ENCODE measurements at places on chromosomes 7 and 10. TPM values are rescaled to one million over a fixed set of nuclear protein-coding genes. Genes with fewer than 3 reads are reported as not detected.

- no peak for DNase-seq
Observed at GRCh38 chr10:31668326-31668725, 260.3 kb downstream of the ARHGAP12 start.

- no peak for DNase-seq
Observed at GRCh38 chr10:132366499-132366898, 30.5 kb upstream of the PWWP2B start.

DNA sequence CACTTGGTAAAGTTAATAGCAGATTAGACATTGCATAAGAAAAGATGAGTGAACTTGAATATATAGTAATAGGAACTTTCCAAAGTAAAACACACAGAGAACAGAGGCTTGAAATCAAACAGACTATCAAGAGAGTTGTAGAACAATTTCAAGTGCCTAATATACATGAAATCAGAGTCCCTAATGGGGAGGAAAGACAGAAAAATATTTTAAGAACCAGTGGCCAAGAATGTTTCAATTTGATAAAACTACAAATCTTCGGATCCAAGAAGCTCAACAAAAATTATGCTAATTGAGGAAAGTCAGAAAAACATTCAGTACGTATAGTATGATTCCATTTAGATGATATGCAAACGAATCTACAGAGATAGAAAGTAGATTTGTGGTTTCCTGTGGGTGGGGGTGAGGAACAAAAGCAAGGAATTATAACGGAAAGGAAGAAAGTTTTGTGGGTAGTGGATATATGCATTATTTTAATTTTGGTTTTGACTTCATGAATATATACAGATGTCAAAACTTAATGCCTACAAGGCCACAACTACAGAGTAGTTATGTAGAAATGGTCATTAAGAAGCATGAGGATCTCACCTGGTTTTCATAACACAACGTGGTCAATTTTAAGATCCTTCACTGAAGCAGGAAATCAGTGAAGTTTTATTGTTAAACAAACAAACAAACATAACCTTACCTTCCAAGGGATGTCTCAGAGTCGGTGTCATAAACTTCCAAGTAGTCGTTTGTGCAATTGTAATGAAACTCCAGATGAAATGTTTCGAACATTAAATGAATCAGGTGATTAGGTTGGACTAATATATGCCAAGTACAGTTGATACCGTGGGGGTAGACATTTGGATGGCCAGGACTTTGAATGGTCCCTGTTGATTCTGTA is 62.0 kb downstream of the CUBN start:
- DNase-seq, result no peak

GRCh38 chr10:7045891-7046599 is 364.8 kb downstream of the SFMBT2 start:
- peak; percentile 42 for DNase-seq

GRCh38 chr10:88080213-88080612 is 216.8 kb downstream of the PTEN start:
- peak; percentile 49 for DNase-seq

Gene NEUROD6
- not detected for polyA plus RNA-seq

Gene CWF19L1
- 13.3 TPM for polyA plus RNA-seq

Gene PPP1R3C
- polyA plus RNA-seq, result 21.1 TPM

Gene CYP2W1
- polyA plus RNA-seq, result 0.31 TPM
